ENCODE measurements at places on chromosomes 11 and 22. TPM values are rescaled to one million over a fixed set of nuclear protein-coding genes. Genes with fewer than 3 reads are reported as not detected.

The ACR gene
- 0.80 TPM for total RNA-seq

- no peak overlapping the region for H3K27ac ChIP-seq
- no peaks in the 10 kb centered on the region for H3K4me1 ChIP-seq
- no peak for DNase-seq
- H3K4me3 ChIP-seq, result no peak overlapping the region
- H3K27me3 ChIP-seq, result no peaks in the 10 kb centered on the region
- no peaks in the 10 kb centered on the region for H3K36me3 ChIP-seq
These were observed 78.4 kb upstream of the CCDC179 start for GRCh38 chr11:22938691-22939090.

The ARHGAP32 gene
- 19.8 TPM for total RNA-seq

- H3K4me3 ChIP-seq, result no peak overlapping the region
- DNase-seq, result no peak
- peak overlapping the region; percentile 60 for H3K27ac ChIP-seq
- no peaks in the 10 kb centered on the region for H3K36me3 ChIP-seq
These were observed 15.9 kb upstream of the MMP7 start for GRCh38 chr11:102546427-102546826.

The ARRB1 gene
- total RNA-seq, result 64.0 TPM
